ENCODE measurements at places on chromosomes 16 and 17.

- no peak for DNase-seq
Observed at GRCh38 chr17:79842136-79842655, 3.0 kb upstream of the CBX4 start.

DNA sequence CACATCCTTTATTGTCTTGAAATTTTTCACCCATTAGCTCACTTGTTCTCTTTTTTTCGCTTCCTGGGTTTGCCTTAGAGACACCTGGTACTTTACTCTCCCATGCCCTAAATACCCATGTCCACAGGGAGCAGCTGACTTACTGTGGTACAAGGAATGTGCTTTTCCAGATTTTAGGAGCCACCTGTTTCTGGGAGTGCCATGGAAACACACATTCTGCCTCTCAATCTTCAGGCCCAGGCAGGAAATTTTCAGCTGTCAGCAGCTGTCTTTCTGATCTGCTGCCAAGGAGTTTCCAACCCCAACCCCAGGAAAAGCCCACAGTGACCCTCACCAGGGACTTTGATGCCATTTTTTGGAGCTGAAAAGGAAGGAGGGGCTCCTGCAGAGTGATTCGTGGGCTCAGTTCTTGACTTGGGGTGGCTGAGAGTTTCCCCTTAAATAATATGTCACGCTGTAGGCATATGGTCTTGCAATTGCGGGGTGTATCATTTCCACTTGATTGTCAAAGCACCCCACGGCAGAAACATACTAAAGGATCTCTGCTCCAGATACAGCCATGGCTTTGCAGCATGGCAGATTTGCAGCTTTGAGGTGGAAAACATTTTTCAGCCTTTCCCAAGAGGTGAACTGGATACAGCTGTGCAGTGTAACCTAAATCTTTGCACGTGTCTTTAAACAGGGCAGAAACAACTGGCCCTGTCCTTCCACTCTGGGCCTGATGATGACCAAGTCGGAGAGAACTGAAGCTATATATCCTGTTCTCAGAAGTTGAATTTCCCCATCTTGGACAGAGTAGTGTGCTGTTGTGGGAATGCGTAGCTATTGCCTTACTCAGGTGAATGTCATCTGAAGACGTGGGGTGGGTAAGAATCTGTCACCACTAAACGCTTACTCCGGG, 19.2 kb downstream of the RBFOX1 start:
- no peak for DNase-seq

GRCh38 chr17:75301049-75301448, 11.8 kb upstream of the SLC25A19 start:
- no peak for DNase-seq

GRCh38 chr16:64276646-64277045, 845.2 kb downstream of the CDH11 start:
- no peak for DNase-seq

DNA sequence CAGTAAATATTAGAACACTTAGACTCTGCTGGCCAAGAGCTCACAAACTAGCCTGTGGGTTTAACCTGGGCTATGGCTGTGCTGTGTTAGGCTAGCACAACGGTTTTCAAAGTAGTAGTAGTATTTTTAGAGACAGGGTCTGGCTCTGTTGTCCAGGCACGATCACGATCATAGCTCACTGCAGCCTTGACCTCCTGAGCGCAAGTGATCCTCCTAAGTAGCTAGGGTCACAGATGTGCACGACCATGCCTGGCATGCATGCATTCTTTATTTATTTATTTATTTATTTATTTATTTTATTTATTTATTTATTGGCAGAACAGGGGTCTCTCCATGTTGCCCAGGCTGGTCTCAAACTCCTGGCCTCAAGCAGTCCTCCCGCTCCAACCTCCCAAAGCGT, 10.3 kb downstream of the MRPL27 start:
- DNase-seq, result no peak

DNA sequence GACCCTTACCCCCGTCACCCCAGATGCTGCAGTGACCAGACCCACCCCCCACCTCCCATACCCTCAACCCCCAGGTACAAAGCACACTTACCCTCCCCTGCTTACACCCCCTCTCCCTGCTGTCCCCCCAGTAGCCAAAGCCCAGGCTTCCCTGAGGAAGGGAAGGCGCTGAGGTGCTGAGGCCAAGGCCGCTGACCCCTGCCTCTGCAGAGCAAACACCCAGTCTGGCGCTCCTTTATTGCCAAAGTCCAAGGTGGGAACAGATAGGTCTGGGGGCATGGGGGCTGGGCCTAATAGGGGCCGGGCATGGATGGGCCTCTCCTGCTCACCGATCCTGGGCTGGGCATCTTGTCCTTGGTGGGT, 683 bp downstream of the LCAT start:
- DNase-seq, result no peak

DNA sequence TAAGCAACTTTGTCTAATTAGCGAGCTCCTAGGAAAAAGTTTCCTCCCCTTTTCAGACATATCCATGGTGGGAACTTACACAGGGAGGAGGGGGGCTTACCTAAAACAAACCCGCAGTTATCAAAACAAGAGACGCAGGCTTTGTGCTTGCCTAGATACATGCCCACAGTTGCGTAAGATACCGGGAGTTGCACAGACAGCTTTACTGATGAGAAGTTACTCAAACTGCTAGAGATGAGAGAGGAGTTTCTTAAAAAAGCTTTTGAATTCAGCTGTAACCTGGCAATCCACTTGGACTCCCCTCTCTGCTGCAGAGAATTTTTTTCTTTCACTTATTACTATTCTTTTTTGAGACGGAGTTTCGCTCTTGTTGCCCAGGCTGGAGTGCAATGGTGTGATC, 6.8 kb upstream of the ZP2 start:
- DNase-seq, result no peak

GRCh38 chr17:81066072-81066471, 31.1 kb downstream of the BAIAP2 start:
- DNase-seq, result no peak

GRCh38 chr17:20200016-20200795, 191.0 kb downstream of the SPECC1 start:
- no peak for DNase-seq

GRCh38 chr16:12348733-12349704, 372.5 kb downstream of the SNX29 start:
- no peak for DNase-seq

- DNase-seq, result peak; percentile 89
Observed at GRCh38 chr16:30700971-30701370, 2.0 kb downstream of the SRCAP start.

DNA sequence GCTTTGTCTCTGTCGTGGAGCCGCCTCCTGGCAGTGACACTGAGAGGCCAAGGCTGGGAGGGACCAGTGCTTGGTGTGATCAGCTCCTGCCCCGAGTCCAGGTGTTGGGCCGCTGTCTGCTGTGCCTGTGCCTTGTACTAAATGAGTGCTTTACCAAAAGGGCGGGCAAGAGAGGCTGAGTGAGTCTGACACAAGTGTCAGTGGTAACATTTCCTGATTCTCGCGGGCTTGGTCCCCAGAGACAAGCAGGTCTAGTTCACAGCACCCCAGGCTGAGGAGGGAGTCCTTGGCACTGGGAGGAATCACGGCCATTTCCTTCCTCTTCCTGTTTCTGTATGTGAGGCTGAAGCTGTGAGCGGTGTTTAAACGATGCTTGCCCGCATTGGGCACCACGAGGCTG, 30.2 kb downstream of the PLD6 start:
- DNase-seq, result no peak

- DNase-seq, result no peak
Observed at GRCh38 chr16:72149676-72150464, 22.1 kb downstream of the PMFBP1 start.

GRCh38 chr17:37786481-37786880, 41.6 kb upstream of the HNF1B start:
- DNase-seq, result no peak
